Activated CD4-positive, alpha-beta T cell treated with anti-CD3 and anti-CD28 coated beads, Interleukin-2, amount 50 U/mL, for 1 hour (primary cell): ENCODE measurements at places on chromosomes 3 and 15.
A peak's percentile ranks its signal among the peaks of the same experiment; 100 is the strongest.

DNA sequence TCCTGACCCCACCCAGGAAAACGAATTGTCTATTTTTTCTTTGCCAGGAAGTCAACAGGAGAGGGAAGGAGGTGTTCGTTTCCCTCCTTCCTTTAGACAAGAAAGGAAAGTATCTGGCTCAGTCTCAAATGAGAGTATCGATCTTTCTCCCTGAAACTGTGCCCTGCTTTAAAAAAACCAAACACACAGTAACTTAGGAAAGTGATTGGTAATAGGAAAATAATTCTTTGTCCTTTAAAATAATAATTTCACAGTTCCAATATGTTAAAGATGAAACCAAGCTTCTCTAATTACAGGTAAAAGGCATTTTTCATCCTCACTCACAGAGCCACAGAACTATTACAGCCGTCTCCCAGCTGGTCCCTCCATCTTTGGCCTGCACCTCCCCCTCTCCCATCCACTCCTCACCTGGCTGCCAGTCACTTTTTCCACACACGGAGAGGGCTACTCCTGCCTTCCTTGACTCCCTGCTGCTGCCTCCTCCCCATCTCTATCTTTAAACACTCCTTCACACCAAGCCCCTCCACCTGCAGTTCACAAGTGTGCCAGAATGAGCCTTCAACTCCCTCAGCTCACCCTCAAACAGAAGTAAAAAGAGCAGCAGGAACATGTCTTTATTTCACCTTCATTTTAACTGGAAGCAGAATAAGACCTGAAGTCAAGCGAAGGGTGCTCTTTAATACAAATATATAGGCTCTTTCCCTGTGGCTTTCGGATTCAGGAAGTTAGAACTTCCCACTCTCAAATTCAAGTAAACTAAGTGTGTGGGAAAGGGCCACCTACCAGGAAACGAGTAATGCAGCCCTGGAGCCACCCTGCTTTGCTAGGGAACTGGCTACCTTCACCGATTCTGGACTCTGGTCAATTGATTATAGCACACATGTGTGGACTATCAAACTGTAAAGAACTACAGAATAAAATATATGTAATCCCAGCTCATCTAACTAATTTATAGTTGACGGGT, 116.4 kb downstream of the SENP2 start:
- no peak for DNase-seq

DNA sequence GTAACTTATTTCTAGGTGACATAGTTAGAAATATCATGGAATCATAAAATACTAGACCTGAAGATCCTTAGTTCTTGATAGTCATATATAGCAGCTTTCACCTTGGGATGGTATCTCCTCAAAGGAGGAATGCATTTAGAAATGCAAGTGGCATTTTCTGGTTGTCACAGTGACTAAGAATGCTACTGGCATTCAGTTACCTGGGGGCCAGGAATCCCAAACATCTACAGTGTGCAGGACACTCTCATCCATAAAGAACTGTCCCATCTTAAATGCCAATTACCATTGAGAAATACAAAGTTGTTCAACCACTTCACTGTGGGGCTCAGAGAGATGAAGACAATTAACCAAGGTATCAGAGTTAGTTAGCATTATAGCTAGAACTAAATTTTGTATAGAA, 36.7 kb downstream of the MYH15 start:
- DNase-seq: no peak

DNA sequence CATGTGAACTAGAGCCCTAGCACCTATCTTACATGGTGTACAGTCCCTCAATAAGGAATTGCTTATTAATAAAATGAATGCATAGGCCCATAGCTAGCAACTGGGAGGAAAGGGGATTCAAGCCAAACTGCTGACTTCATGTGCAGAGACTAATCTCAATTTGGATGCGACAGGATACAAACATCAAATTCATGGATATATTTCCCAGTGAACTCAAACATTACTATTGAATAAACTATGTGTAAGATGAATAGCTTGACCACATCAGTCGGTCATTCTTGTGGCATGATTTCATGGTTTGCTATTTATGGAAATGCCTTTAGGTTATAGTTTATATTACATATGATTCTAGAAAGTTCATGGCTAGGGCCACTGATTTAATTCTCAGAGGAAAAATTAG, 268.6 kb upstream of the SLITRK3 start:
- no peak for DNase-seq

DNA sequence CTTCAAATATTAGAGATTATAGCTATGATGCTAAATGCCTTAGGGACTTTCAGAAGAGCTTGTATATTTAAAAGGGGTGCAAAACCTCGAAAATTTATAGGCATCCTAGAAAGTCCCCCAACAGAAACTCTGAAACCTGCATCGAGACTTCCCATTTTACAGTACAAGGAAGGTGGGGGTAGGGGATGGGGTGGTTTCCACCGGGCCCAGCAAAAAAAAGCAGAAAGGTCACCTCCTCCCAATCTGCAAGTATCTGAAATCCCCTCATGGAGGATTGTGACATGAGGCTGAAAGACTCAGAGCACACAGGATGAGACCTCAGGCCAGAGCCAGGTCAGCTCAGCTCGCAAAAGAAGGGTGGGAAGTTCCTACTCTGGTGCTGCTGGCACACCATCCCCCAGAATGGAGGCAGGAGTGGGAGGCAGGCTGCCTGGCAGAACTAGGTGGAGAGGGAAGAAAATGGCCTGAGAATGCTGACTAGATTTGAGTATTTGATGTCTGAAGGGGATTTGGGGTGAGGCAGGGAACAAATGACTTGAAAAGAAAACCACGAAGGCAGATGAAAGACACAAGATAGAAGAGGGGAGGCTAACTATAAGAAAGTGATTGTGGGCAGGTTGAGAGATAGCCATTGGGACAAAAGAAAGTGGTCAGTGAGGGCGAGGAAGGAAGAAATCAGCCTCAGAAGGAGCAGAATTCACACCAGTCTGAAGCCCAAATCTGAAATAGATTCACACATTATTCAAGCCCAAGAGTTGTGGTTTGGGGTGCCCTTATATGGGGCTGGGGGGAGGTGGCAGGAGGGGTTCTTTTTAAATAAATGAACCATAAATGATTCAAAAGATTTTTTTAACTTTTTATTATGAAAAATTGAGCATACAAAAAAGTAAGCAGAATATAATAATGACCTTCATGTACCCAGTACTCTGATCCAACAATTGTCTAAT, 22.5 kb upstream of the TSC22D2 start:
- no peak for DNase-seq

DNA sequence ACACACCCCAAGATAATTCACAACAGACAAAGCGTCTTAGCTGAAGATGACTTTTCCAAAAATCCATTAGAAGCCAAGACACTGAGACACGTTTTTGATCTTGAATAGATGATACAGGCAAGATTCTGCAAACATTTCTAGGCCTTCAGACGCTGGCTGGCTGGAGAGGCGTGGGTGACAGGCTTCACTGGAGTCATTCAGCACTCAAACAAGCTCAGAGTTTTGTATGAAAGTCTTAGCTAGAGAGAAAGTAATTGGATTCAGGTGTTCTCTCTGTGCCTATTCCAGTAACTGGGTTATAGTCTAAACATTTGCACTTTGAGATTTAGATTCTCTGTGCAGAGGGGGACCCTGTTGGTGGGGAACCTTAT, 147.7 kb upstream of the BHLHE40 start:
- DNase-seq: peak; percentile 23

- no peak for DNase-seq
These were observed 29.3 kb upstream of the TPM1 start for GRCh38 chr15:63013052-63013808.

DNA sequence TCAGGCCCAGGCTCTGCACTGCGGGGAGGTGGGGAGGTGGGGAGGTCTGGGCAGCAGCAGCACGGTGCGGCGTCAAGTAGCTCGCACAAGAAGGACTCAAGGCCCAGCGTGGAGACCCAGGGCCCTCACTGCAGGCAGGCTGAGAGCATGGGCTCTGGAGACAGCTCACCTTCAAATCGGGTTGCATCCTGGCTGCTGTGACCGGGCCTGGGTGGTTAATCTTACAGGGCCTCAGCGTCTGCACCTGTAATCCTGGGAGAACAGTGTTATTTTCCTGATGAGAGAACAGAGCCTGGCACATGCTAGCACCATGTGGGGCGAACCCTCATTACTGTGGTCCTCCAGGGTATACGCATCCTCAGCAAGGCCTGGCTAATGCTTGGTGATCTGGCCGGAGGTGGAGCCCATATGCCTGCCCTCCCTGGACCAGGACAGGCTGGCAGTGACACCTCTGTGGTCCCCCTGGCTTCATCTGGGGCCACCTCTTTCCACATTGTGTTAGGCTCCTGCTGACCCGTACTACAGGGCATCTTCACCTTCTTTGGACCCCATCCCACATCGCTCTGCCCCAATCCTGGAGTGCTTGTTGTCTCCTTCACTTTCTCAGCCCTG, 55.5 kb downstream of the RGMA start:
- no peak for DNase-seq

- DNase-seq: no peak
These were observed 376.1 kb downstream of the ZIC4 start for GRCh38 chr3:147030274-147030673.

GRCh38 chr3:9071936-9072666, 108.8 kb upstream of the RAD18 start:
- no peak for DNase-seq

- DNase-seq: no peak
These were observed 300.6 kb downstream of the TLE3 start for GRCh38 chr15:69797051-69797595.

GRCh38 chr3:64568895-64569517, 118.8 kb downstream of the ADAMTS9 start:
- no peak for DNase-seq

- DNase-seq: no peak
These were observed 38.9 kb downstream of the ABHD2 start for GRCh38 chr15:89127054-89127702.

- DNase-seq: no peak
These were observed 15.4 kb downstream of the SCN5A start for GRCh38 chr3:38634111-38634510.

DNA sequence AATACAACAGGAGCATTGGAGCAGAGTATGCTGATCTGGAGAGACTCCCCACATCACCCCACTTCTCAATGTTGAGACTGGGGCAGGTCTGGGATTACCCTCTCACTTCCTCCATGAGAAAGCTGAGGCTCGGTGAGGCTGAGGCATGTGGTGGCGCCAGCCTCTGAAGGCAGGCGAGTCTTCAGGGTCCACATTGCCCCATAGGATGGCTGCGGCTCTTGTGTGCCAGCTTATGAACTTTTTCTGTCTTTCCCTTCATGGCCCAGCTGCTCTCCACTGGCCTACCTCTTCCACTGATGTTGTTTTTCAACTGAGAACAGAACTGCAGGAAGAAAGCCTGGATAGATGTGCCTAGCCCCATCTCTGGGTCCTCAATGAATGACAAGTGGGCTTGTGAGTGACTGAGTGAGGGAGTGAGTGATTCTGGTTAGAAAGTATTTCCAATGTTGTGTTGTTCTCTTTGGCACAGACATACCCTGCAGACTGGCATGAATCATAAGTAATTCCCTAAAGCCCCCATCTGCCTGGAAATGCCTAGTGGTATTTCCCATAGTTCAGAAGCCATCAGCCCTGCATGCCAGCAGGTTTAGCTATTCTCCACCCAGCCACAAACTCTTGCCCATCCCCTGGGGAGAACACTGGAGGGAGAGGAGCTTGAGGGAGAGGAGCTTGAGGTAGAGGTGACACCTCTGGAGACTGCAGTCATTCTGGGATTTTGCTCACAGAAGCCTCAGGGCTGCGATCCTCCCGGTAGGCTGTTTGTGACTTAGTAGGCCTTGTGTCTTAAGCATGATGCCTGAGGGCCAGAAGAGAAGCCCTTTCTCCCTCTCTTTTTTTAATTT, 56.9 kb downstream of the AMOTL2 start:
- no peak for DNase-seq

GRCh38 chr3:4015426-4015825, 216.2 kb downstream of the LRRN1 start:
- DNase-seq: no peak

- no peak for DNase-seq
These were observed 698 bp downstream of the MELTF start for GRCh38 chr3:197028728-197029510.

- no peak for DNase-seq
These were observed 15.4 kb downstream of the IGSF10 start for GRCh38 chr3:151445273-151446001.

DNA sequence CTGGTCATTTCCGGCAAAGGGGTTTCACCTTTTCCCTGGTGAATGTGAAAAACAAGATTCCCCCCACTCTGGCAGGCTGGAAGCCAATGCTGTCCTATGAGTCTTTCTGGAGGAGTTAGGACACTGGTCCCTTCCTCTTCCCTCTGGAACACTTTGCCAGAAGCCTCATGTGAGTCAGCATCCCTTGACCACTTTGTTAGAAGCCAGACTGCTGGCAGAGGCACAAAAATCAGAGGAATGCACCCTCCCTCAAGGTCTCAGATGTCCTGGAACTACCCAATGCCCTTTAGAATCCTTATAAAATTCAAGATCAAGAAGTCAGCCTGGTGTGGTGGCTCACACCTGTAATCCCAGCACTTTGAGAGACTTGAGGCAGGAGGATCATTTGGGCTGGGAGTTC, 26.6 kb downstream of the ITGB5 start:
- no peak for DNase-seq

DNA sequence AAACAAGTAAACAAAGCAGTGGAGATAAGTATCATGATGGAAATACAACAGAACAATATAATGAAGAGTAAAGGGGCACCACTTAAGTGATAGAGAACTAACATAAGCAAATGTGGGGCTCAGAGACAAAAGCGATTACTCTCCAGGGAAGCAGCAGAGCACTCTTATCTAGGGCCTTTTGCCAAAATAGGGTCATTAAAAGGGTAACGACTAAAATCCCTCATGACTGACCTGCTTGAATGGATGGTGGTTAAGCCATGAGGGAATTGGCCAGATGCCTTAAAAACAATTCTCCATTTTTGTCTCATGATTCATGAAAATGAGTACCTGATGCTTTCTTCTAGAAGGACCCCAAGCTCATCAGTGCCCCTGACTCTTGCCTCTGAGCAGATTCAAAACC, 3.2 kb upstream of the SLC7A14 start:
- DNase-seq: no peak

GRCh38 chr15:95556866-95557225, 773.7 kb upstream of the NR2F2 start:
- no peak for DNase-seq

DNA sequence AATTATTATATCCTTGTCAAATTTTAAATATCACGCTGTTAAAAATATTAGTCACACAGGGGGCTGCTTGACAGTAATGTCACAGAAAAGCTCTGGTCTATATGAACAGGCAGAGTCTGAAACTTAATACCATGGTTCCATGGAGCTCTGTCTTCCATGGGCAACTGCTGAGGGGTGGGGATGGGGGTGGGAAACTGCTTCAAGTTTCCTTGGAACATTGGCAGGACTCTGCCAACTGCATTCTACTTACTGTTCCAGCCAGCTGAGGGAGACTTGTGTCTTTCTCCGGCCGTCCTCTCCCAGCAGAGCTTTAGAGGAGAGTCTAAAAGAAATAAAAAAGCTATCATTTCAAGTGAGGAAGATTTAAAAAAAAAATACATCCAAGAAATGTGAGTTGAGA, 348.7 kb downstream of the ZIC1 start:
- DNase-seq: no peak

DNA sequence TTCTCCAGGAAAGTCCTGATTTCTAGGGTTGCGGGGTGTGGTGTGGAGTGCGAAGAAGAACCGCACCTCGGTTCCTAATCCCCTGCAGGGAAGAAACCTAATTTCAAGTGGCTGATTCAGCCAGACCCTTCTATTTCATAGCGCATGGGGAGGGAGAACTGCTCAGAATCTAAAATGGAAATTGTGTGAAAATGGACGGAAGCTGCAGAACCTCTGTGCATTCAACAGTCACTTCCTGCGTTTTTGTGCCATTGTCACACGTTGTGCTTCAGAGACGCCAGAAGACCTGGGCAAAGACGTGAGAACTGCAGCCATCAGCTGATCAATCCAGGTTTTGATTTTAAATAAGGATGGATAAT, 1.2 kb downstream of the SIDT1 start:
- DNase-seq: peak; percentile 39

GRCh38 chr15:100259266-100259665, 82.5 kb downstream of the ADAMTS17 start:
- DNase-seq: no peak
